ENCODE measurements at places on chromosomes 4 and X.

DNA sequence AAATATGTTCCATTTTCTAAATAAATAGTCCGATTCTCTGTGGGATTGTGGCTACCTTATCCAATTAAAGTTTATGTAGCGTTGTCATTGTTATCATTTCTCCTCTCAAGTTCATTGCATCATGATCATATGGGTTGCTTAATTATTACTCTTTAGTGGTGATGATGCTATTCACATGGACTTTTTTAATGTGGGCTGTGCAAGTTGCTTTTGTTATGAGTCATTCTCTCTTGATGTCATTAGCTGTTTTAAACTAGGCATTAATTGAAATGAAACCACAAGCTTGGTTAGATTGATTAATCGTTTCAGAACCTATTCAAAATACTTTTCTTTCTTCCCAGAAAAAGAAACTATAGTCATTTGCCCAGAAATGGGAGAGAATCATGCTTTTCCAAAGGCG is 38.2 kb downstream of the NHS start:
- no peak for DNase-seq

DNA sequence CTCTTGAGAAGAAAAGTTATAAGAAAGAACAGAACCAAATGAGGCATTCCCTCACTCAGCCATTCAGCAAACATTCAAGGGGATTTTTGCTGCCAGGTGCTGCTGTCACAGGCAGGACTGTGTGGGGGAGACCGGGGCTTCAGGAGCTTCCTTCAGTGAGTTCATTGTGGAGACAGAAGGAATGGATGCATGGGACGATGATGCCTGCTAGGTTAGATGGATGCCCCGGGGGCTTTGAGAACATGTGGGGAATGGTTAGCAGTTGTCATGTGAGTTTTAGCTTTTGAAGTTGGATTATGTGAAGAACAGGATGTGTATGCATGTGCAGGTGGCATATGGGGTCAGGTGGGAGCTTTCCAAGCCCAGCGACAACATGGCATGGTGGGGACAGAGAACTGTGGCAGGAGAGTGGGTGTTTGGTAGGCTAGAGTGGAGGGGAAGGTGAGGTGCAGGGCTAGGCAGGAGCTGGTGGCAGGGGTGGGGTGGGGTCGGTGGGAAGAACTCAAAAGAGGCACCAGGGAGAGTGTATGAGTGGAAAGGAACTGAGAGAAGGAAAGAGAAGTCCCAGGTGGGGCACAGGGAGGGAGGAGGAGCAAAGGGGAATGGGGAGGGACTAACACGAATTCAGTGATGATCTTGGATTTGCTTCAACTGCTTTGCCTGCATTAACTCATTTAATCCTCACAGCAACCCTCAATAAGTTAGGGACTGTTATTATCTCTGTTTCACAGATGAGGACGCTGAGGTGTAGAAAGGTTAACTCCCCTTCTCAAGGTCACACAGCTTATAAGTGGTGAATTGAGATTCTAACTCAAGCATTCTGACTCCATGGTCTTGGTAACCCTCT is 8.4 kb downstream of the DCUN1D4 start:
- no peak for DNase-seq

GRCh38 chr4:2958446-2958845 is 4.8 kb downstream of the NOP14 start:
- no peak for DNase-seq

- DNase-seq = no peak
Measured at GRCh38 chr4:119026662-119027444, 108.8 kb upstream of the MYOZ2 start.

DNA sequence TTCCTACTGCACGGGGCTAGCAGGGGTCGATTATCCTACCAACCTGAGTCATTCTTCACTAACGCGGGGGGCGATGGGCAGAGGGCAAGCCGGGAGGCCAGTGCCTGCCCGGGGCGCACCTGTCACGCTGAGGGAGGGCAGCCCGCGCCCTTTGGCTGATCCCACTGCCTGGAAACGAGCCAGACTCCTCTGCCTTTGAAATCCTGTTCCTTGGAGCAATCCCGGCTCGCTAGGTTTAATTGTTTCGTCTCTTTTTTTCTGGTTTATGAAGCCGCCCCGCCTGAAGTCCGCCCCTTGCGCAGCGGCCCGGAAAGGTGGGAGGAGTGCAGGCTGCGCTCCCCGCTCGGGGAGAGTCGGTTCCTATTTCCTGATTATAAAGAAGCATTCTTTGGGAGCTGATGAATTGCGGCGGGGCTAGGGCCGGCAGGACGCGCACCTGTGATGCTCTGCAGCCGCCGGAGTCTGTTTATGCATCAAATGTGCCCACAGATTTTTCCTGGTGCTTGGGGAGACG is 484.2 kb downstream of the BCOR start:
- no peak for DNase-seq

GRCh38 chr4:87884976-87885549 is 52.3 kb downstream of the MEPE start:
- DNase-seq = no peak

GRCh38 chr4:10639100-10639499 is 45.5 kb downstream of the CLNK start:
- DNase-seq = no peak

DNA sequence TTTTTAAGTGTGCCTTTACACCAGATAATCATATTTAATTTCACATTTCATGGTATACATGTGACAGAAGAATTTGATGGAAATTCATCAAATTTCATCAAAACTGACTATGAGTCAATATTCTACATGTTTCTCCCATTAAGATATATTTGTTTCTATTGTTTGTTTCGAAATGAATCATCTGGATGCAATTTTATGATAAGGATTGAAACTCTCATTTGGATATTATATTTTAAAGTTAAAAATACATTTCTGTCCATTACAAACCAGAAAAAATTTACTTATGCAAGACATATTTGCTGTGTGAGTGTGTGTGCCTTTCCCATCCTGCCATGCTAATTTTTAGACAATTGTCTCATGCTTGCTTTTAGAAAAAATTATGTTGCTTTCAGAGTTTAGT is 52.2 kb downstream of the SULT1B1 start:
- DNase-seq = no peak

DNA sequence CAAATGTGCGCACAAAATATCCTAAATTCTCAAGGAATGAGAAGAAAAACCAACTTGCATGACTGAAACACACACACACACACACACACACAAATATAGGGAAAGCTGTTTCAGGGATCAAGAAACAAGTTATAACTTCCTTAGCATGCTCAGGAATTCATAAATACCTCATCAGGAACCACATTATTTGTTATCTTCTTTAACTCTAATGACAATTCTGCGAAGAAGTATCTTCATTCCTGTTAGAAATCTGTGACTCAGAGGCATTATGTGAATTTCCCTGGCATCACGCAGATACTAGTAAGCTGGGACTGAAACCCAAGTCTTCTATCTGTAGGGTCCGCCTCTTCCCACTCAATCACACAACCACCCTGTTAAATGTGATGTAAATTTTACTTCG is 30.3 kb downstream of the TMPRSS11A start:
- no peak for DNase-seq

DNA sequence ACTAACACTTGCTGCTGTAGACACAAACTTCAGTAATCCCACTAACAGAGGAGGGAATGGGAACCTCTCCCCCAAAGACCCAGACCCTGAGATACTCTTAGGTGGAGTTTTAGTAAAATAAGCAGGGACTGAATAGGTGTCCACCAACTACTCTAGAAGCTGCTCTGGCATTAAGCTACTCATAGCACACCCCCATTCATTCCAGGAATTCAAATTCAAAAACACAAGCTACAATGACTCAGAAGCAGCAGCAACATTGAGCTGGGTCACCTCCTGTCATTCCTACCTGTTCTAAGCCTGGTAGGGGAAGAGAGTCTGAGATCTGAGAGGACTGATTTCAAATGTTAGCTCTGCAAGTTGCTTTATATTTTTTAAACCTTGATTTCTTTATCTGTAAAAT is 135.4 kb upstream of the FRMPD4 start:
- DNase-seq = no peak

DNA sequence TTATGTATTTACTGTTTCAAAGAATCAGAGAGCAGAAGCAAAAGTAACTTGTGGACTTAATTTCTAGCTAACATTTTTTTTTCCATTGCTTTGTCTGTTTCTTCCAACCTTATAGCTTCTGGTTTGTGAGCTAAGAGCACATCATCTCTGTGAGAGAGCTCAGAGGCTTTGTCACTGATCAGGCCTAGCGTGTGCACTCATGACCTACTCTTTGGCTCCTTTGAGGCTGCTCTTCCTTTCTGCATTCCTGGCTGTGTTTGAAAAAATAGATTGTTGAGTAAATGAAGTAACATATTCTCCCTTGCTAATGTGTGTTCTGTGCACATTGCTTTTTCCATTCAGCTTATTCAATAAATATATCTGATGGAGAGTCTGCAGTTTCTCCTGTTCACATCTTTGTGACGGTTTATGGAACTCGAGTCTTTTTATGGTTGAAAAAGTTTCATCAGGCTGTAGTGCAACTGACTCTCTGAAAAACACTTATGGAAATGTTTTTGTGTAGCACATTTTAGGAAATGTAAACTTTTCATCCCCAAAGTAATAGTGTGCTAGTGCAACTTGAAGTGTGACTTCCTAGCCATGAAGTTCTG is 133.0 kb downstream of the RAPGEF2 start:
- DNase-seq = no peak

DNA sequence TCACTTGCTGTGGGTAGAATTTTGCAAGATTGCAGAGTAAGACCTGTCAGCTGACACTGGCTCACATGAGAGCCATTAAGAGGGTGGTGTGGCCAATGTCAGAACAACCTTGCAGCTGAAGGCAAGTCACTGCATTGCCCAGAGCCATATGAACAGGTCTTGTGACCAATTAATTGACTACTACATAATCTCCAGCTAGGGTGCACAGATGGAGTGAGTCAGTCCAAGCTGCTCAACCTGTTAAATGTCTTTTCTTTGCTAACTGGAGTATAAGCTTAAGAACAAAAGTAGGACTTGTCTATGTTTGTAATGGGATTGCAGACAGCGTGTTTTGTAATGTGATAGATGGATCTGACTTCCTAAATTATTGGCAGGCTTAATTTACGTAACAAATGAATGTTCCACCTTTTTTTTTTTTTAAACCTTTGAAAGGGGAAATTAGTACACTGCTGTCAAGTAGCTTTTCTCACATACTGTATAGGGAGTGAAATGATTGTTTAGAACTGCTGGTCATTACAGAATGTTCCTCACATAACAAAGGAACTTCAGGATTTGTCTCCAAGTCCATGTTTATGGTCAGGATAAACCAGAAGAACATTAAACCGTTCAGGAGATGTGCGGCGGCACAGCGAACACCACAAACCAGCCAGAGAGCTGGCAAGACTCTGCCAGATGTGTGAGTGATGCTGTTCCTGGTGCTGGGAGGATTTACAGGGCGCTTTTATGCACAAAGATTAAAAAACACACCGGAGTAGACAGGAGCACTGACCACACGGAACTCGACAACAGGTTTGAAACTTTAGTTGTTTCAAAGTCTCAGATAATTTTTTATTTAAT is 37.0 kb downstream of the FNIP2 start:
- no peak for DNase-seq

DNA sequence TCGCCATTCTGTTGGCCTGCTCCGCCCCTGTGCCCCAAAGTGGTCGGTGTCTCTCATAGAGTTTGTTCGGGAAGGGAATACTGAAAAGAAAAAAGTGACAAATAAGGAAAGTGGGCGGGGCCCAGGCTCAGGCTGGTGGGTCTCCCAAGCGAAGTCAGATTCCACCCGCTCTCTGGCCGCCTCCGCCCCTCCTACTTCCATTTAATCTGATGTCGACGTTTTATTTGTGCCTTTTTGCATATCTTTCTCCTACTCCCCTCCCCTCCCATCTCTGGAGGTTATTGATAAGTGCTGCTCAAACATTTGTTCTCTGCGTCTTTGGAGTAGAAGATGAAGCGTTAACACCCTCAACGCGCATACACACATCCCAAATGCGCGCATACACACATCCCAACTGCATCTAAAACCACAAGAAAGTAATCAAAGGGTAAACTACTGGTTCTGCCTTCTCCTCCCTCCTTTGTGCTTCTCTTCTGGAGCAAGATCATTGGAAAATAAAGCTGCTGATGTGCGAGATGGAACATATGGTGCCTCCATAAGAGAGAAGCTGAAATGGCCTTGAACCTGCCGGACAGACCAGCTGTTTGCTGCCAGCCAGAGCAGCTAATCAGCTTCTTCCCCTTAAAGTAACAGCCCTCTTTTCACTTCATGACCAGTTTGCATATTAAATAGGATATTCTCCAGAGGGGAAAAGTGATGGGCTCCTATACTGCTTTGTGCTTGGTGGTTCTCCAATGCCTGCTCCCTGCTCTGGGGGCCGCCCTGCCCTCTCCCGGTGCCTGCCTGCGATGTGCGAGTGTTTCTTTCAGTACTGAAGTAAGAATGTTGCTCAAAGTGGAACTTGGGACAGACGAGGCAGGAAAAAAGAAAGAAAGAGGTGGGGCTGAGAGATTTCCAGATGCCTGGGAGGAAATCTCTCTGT is 3.1 kb downstream of the MAMLD1 start:
- no peak for DNase-seq

DNA sequence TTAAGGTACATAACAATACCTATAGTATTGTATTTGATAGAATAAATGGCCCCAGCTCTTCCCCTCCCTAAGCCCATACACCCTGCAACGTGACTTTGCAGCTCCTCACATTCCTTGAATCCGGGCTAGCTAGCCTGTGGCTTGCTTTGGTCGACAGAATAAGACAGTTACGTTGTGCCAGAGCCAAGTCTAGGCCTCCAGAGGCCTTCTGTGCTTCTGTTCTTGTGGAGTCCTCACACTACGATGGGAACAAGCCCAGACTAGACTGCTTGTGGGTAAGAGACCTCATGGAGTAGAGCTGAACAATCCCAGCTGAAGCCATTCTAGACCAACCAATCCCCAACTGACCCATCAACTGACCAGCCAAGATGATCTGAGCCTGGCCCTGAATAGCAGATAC is 102.4 kb upstream of the PLAC1 start:
- no peak for DNase-seq

- DNase-seq = no peak
Measured at GRCh38 chr4:118825799-118826198, 10.1 kb downstream of the SEC24D start.

DNA sequence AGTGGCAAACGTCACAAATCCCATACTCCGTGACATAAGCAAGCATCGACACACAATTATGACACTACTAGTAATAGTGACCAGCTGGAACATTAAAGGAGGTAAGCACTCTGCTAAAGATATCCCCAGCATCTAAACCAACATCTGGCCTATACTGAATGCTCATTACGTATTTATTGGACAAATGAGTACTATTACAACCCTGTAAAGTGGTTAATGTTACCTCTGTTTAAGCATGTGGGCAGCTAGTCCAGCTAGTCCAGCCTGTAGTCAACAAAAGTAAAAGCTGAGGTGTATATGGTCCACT is 419 bp upstream of the RPGR start:
- DNase-seq = no peak

GRCh38 chr4:60657807-60658206 is 542.3 kb upstream of the ADGRL3 start:
- DNase-seq = no peak

DNA sequence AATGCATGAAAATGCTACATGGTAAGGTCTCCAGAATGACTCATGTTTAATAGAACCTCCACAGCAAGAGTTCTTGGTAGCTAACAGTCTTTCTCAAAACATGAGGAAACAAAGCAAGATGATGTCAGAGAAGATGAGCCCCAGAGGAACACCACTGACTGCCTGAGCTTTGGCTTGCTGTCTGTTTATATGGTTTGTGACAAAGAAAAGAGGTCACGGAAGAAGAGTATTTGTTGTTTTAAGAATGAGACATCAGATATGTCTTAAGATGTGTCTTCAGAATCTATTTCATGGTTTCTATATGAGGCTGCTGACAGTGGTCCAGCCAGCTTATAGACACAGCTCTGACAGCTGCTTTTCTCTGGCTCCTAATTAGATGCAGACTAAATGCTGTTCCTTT is 18.8 kb upstream of the AREG start:
- DNase-seq = no peak

- DNase-seq = no peak
Measured at GRCh38 chrX:40729598-40730584, 5.5 kb downstream of the MED14 start.

Measured in cerebellar nuclear complex (tissue), 1 donor.